ENCODE measurements at places on chromosomes 6 and 20. TPM values are rescaled to one million over a fixed set of nuclear protein-coding genes. Genes with fewer than 3 reads are reported as not detected.

SEL1L2 gene
- not detected for total RNA-seq

SMIM8 gene
- total RNA-seq: 11.1 TPM

TCP11 gene
- not detected for total RNA-seq

DNA sequence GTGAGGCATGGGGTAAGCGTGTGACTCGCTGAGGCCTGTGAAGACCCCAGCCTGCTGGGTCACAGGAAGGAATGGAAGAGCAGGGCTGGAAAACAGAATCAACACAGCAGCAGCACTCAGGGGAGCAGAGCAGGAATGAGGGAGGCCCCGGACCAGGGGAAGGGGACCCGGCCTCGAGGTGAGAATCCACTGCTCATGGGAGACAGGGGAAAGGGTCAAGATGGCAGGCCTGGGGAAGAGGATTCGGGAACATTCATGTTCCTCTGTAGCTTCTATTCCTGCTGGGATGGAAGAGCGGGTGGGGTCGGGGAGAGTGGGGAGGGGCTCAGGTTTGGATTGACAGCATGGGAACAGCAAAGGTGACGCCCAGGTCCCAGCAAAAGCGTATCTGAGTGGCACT is 59.4 kb downstream of the NPEPL1 start:
- no peak for DNase-seq

DNA sequence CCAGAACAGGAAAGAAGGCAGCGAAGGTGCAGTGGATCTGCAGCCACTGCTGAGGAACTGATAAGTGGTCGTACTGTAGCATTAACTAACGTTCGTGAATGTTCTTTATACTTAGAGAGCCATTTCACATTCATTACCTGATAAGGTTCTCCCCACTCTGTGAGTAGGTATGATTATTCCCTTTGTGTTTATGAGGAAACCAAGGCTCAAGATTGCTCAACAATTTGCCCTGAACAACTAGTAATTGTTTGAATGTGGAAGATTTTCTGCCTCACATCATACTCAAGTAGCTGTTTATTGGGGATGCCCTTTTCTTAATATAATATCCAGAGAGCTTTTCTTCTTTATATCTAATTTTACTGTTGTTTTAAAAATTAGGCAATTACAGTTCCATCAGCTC is 24.9 kb upstream of the ELOVL5 start:
- no peak for DNase-seq

DNA sequence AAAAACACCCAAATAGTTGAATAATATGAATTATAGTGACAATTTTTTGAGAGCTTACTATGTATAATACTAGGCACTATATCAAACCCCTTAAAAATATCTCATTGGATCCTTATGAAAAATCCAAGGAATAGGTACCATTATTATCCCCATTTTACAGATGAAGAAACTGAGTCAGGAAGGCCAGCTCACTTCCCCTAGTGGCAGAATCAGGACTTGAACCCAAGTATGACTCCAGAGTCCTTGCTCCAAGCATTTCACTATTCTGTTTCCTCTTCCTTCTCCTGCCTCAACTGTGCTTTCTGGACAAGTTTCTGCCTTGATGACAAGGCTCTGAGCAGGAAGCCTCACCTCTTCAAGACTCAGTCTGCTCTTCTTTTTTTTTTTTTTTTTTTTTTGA is 10.8 kb upstream of the PARD6B start:
- no peak for DNase-seq

DNA sequence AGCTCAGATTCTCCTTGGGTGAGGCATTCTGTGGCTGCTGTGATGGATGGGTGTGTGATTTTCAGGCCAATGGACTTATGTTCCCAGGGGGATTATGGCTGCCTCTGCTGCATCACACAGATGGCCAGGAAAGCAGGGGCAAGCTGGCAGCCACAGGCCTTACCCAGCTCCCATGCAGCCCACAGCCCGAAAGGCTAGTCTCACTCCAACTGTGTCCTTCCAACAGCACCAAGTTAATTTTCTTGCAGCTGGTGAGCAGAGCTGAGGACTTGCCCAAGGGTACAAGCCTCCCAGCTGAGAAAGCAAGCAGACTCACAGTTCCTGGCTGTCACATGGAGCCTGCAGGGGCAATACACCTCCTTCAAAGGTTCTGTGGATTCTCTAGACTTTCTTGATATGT is 155.2 kb upstream of the KHDRBS2 start:
- no peak for DNase-seq

GRCh38 chr6:149331871-149332270 is 14.4 kb downstream of the TAB2 start:
- DNase-seq: no peak

DNA sequence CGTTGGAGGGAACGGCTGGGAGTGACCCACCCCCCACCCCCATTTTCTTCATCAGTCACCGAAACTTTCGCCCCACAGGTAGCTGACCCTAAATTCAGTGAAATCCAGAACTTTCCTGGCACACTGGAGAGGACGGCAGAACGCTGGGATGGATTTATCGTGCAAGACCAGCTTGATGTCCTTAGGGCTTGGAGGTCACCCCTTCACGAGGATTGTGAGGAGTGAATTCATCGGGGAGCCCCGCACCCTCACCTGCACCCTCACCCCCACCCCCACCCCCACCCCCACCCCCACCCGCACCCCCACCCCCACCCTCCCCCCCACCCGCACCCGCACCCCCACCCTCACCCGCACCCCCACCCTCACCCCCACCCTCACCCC is 13.3 kb upstream of the TCFL5 start:
- no peak for DNase-seq

DNA sequence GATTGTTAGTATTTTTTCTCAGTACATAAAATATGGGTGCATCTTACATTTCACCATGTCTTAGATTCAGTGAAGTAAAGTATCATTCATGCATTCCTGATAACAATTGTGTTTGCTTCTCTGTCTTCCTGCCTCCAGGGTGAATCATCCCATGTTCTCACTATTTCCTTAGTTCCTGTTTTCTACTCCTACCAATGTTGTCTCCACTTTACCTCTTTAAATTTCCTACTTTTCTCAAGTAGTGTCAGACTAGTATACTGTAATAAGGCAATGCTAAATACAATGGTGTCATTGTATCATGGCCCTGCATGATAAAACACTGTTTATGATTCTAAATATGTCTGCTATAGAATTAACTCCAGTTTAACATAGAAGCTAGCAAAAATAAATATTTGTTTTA is 37.4 kb upstream of the GABRR1 start:
- no peak for DNase-seq

DNA sequence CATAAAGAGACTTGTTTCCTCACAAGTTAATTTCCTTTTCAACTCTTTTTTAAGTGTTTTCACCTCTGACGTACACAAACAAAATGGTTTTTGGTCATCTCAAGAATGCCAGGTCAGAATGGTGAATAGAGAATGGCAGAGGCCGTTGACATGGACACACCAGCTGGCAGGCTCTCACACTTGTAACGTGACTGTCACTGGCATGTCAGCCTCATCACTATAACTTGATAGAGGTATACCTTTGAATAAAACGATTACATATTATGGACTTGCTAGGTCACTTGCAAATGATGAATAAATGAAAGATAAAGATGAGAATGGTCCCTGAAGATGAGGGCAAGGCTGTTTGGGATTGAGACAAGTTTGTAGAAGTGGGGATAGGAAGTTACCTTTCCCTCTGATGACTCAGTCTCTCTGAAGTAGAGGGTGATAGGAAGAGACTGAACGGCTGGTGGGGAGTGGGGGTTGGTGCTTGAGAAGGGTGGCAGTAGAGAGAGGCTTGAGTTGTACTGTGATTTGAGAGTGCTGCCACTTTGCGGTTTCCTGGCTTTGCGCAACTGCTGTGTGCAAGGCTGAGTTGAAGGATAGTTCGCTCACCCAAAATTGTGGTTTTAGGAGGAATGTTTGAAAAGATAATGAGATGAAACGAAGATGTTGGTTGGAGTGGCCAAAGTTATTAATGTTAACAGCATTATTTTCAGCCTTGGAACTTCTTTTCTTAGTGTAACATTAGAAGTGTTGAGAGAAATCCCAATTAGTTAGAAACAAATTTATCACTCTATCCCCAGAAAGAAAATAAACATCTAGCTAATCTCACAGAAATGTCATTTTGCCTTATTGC is 30.3 kb downstream of the TBPL1 start:
- no peak for DNase-seq

DNA sequence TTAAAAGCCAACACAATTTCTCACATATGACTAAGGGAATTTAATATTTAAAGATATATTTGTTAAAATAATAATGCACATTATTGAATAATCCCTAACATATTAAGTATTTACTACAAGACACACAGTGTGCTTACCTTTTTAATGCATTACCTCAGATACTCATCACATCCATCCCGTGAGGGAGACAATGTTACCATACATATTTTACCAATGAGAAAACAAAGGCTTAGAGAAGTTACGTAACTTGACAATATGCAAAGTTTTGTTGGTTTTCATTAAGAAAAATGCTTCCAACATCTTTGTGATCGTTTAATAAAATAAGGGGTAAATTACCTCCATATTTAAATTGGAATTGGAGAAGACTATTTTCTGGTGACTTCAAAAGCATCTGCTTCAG is 4.3 kb downstream of the IFNGR1 start:
- DNase-seq: no peak
